ENCODE measurements at places on chromosomes 2 and 18.

DNA sequence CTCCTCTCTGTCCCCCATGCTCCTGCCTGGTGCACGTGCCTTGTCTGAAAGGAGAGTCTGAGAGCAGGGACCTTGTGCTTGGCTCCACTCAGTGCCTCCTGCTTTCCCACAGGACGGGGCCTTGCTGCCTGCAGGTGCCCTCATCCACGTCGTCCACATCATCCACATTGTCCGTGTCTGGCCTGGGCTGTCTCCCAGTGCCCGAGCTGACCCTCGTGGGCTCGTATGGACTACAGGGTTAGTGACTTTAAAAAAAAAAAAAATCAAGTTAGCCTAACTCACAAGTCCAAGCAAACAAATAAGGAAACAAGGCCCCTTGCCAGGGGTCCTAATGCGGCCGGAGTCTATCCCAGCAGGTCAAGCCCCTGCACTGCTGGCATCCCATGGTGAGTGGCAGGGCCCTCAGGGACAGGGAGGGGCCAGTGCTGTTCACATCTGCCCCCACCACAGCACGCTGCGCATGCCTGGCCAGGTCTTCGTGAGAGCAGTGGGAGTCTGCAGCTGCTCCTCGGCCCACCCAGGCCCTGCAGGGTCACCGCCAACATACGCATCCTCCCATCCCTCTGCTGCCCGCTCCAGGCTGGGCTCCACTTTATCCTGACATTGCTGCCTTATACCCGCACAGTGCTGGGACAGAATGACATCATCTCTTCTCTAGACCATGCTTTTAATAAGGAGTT lies 232.6 kb downstream of the NDUFA10 start:
- no peak for DNase-seq

GRCh38 chr18:2274613-2275012 lies 296.7 kb downstream of the METTL4 start:
- DNase-seq, result no peak

- DNase-seq, result no peak
Measured at GRCh38 chr2:143745060-143745459, 615.8 kb downstream of the ARHGAP15 start.

DNA sequence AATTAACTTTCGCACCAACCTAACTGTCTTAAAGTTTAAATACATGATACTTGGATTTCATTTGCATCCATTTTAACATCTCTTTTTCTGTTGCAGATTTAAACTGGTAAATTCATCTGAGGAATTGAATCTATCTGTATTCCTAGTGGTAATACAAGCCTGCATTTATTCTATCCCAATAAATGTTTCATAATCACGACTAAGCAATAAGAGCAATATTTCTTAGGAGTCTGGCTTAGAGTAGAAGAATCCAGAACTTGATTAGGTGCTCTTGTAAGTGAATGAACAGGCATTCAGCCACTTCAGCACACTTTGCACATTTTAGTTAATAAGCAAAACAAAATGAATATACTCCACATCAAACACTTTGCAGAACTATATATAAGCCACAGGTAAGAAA lies 27.0 kb downstream of the MSH6 start:
- no peak for DNase-seq

DNA sequence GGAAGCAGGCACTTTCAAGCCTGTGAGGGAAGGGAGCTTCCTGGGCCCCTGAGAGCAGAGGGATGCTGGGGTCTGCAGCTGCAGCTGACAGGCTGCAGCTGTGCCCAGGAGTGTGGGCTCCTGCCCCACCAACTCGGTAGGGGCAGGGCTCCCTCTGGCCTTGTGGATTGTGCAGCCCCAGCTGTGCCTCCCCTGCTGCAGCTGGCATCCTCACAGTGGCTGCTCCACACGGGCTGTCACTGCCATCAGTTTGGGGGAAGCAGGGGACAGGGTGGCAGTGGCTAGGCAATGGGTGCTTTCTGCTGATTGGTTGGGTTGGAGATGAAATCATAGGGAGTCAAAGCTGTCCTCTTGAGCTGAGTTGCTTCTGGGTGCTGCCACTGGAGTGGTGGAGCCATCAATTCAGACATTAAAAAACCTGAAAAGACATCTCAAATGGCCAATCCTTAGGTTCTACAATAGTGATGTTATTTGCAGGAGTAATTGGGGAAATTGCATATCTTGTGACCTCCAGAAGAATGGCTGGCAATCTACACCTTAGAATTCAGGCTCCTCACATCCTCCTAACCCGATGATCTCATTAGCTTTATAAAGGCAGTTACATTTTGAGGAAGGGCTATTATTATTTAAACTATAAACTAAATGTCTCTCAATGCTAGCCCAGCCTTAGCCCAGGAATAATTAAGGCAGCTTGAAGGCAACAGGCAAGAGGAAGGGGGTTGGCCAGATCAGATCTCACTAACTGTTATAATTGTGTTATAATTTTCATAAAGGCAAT lies 41.3 kb downstream of the FAM171B start:
- DNase-seq, result no peak

DNA sequence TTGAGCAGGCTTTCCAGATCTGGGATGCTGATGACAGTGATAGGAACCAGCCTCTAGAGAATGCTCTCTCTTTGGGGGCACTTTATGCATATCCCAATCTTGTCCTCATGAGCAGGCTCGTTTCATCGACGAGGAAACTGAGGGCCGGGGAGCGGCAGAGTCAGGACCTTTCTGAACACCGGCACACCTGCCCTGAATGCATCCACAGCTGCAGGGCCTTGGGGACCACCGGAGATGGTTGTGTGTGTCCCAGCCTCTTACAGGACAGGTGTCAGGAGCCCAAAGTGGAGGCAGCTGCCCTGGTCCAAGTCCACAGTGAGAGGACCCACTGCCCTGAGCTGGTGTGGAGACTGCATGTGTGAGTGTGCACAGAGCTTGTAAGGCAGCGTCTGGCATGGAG lies 47.6 kb upstream of the FAHD2A start:
- DNase-seq, result no peak

GRCh38 chr2:65055422-65056214 lies 598 bp upstream of the CEP68 start:
- no peak for DNase-seq

GRCh38 chr2:16871411-16871810 lies 205.8 kb upstream of the CYRIA start:
- DNase-seq, result no peak

DNA sequence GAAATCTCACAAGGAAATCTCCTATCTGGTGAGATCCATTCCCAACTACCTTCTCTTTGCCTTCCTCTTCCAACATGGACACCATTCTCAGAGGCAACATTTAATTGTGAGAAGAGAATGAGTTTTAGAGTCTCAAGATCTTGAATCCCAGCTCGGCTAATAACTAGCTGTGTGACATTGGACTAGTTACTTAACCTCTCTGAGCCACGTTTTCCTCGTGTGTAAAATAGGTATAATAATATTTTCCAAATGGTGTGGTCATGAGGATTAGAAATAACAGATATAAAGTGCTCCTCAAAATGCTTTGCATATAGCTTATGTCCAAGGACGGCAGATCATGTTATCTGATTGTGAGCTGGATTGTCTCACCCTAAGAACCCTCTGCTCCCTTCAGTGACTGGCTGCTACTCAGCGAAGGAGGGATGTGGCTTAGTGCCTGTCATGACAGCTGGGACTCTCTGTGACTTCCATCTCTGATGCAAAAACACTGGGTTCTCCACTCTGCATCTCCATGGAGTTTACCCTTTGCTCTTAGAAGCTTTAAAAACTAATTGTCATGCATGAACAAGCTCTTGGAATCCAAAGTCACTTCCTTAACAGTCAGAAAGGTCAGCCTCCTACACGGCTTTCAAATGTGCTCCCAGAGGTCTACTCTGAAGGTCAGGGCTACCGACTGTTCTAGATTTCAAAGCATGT lies 38.4 kb upstream of the MRPL19 start:
- DNase-seq, result no peak

DNA sequence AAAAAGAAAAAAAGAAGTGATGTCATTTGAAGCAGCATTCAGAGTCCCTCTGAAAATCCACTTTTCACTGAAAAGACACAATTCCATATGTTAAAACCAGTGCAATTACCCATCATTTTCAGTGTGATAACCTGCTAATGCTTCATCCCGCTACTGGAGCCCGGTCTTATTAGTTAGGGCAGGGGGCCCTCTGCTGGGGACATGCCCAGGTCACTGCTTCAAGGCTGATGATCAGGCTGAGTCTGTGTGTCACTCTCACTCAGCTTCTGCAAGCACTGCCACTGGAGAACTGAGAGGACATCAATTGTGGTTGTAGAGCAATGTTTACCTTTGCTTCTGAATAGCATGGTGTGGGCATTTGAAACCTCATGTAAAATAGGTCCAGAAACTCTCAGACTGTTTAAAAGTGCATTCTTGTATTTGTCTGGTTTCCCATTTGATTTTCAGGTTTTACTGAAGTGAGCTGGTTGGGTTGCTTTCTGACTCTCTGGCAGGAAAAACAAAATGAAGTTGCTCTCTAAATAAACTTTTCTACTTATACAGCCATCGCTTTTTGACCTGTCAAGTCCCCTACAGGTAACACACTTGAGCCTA lies 49.2 kb upstream of the NXPH2 start:
- no peak for DNase-seq

DNA sequence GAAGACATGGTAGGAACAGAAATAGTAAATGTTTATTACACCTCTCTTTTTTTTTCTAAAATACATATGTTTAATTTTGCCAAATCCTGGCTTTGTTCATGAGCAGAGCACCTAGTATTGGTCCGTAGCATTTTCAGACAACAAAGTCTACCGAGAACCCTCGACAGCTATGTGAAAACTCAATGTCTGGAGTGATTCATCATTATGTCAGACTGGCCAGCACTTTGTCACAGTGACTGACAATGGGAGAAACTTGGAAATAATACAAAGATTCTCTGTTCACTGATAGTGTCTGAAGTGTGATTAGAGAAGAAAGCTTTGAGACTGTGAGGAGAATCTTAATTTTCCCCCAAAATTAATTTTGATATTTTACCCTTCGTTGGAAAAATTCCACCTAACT lies 143.0 kb downstream of the HNMT start:
- DNase-seq, result no peak

DNA sequence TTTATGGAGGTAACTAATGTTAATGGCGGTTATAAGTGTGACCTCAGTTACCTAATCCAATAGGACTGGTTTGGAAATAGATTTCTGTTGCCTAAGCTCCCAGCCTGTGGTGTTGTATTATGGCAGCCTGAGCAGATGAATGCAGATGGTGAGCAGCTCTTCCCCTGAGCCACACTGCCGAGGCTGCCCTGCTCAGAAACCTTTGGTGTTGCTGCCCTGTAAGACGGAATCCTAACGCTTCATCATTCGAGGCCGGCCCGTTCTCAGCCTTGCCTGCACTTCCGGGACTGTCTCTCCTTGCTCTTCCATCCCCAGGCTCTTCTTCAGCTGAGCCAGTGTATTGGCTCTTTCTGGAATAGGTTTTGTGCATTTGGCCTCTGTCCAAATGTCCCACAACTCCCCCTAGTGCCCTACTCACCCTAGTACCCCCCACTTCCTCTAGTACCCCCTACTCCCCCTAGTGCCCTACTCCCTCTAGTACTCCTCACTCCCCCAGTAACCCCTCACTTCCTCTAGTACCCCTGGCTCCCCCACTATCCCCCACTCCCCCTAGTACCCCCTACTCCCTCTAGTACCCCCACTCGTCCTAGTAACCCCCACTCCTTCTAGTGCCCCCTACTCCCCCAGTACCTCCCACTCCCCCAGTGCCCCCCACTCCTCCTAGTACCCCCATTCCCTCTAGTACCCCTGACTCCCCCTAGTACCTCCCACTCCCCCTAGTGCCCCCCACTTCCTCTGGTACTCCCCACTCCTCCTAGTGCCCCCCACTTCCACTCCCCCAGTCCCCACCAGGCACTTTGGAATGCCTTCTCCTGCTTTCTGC lies 106.0 kb upstream of the TAF1B start:
- no peak for DNase-seq

DNA sequence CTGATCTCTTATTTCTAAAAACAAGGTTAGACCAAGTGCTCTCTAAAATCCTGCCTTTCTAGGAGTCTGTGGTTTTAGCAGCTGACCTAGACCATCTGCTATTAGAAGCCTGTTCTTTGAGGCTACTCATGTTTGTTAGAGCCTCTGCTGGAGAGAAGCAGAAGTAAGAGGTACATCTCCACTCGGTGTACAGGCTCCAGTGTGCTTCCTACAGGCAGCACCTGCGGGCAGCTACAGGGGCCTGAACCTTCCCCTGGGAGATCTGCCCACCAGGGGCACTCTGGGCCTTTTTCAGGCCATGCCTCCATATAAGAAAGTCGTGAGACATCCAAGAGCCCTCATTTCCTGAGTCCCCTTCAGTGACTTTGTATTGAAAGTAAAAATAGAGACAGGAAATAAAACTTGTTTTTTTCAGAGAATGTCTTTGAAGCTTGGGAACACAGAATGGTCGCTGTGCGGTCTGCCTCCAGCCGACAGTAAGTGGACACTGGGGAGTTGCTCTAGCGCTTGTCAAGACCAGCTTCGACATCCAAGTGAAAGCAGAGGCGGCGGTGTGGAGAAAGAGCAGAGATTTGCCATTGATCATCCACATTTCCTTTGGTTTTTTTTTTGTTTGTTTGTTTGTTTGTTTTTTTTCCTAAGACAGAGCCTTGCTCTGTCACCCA lies 31.7 kb downstream of the ONECUT2 start:
- no peak for DNase-seq

DNA sequence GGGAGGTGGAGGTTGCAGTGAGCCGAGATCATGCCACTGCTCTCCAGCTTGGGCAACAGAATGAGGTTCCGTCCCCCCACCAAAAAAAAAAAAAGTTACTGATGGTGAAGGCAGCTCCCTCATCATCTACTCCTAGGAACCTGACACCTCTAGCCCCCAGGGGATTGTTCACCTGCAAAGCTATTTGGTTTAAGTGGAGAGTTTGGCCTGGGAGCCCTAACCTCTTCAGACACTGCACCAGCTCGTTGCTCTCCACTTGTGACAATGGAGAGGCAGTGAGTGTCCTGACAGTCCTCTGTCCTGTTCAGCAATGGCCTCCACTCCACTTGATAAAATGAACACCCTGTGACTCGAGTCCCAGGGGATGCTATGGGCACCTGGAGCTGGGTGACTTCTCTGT lies 43.5 kb downstream of the ATP6V1C2 start:
- no peak for DNase-seq

- peak; percentile 20 for DNase-seq
Measured at GRCh38 chr18:40868110-40868858, 1086.8 kb upstream of the PIK3C3 start.

- DNase-seq, result peak; percentile 20
Measured at GRCh38 chr2:61993422-61994024, 88.0 kb downstream of the COMMD1 start.

DNA sequence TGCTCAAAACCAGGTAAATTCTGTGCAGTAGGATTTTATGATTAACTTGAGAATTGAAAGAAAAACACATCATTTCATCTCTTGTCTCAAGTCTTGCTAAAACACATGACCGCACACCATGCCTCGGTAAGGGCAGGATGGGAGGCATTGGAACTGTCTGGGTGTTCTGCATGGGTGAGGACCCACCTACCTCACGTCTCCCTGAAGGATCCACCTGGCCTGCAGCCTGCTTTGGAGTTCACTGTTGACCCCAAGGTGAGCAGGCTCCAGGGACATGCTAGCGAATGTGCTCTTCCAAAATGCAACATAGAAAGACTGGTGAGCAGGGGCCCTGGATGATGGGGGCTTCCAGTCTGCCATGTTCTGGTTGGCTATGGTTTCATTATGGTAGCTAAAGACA lies 131.5 kb downstream of the NCK2 start:
- no peak for DNase-seq

- no peak for DNase-seq
Measured at GRCh38 chr18:35609236-35609635, 27.7 kb downstream of the GALNT1 start.

- DNase-seq, result no peak
Measured at GRCh38 chr2:230582851-230583283, 129.8 kb upstream of the CAB39 start.

- DNase-seq, result no peak
Measured at GRCh38 chr2:43071599-43072550, 154.5 kb downstream of the ZFP36L2 start.

All from glomerular endothelial cell (primary cell).